ENCODE measurements at places on chromosomes 1 and 21. TPM values are rescaled to one million over a fixed set of nuclear protein-coding genes. Genes with fewer than 3 reads are reported as not detected.

The SERPINC1 gene
- 0.15 TPM for polyA plus RNA-seq

The DVL1 gene
- polyA plus RNA-seq = 29.9 TPM

The LCE1B gene
- not detected for polyA plus RNA-seq

The MAP10 gene
- 7.7 TPM for polyA plus RNA-seq

The BTG3 gene
- polyA plus RNA-seq = 53.6 TPM

The S100A9 gene
- 30.7 TPM for polyA plus RNA-seq

The EDARADD gene
- 4.8 TPM for polyA plus RNA-seq

The PGLYRP3 gene
- polyA plus RNA-seq = not detected

The BRDT gene
- polyA plus RNA-seq = 0.31 TPM

DNA sequence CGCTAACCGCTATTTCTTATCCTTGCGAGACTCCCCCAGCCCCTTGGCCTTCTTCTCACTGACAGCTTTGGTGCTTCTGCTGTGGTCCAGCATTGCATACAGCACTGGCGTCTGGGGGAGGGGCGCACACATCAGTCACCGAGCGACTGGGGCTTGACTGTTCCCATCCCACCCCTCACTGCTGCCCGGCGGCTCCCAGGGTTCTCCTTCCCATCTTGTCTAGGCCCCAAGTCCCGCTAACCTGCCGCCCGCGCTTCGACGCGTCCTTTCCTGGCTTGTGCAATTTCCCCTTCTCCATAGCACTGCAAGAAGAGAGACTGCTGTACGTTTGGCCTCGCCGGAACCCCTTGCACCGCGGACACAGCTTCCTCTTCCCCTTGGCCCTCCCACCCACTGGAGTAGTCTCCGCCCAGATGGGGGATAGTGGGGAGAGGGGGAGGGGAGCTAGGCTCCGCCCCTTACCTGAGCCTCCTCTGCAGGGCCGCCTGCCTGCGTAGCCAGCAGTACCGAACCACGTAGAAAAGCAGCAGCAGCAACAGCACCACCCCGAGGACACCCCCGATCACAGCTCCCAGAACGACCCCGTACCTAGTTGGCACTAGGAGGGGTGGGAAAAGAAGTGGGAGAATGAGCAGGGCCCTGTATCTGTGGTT, 3.8 kb downstream of the MPZ start:
- DNase-seq = peak; percentile 63

- no peak for DNase-seq
Measured at GRCh38 chr1:160115545-160116282, at the start of gene ATP1A2. Gene ATP1A2, plus strand, starts transcription at chr1:160115759. Its CDS starts 103 bp downstream, at chr1:160115862.

DNA sequence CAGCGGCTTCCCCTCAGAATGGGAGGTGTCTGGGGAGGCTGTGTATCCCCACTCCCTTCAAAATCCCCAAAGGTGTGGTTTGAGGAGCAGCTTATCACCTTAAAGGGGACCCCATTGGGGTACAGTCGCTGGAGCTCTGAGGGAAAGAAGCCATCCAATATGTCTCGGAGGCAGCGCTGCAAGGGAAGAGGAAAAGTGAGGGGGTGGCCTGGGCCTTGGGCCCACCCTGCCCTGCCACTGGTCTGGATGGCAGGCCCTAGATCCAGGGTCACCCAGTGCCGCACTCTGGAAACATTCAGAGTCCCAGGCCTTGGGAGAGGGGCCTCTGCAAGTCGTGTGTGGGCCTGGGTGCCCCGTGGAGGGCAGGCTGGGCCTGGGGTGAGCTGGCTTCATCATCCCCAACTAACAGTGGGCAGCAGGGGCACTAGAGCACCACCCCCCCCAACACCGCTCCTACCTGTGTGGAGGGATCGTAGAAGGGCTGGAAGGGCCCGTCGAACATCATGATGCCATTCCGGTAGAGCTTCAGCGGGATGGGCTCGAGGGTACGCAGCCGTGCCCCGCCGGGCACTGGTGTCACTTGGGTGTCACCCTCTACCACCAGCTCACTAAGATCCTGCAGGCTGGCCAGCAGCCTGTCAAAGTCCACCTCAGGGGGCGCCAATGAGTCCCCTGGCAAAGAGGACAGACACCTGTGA, 5.6 kb downstream of the SH3BGRL3 start:
- no peak for DNase-seq

- DNase-seq = no peak
Measured at GRCh38 chr1:22850681-22851080, 122.0 kb downstream of the LACTBL1 start.

DNA sequence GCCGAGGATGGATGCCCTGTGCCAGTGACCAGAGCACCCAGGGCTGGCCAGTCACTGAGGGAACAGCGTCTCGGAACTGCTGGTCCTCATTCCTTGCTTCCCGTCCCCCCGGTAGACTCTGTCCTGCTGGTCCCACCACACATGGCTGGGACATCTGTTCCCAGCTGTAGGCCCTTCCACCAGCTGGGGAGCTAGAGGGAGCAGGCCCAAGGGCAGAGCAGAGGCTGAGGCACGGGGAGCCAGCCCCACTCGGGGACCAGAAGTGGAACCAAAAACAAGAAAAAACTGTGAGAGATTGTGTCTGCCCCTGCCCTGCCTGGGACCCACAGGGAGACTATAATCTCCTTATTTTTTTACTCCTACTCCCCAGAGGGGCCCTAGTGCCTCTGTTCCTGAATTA, 23.8 kb downstream of the ATP8B2 start:
- DNase-seq = no peak

GRCh38 chr1:44302541-44302940, 52.5 kb downstream of the ERI3 start:
- DNase-seq = no peak

DNA sequence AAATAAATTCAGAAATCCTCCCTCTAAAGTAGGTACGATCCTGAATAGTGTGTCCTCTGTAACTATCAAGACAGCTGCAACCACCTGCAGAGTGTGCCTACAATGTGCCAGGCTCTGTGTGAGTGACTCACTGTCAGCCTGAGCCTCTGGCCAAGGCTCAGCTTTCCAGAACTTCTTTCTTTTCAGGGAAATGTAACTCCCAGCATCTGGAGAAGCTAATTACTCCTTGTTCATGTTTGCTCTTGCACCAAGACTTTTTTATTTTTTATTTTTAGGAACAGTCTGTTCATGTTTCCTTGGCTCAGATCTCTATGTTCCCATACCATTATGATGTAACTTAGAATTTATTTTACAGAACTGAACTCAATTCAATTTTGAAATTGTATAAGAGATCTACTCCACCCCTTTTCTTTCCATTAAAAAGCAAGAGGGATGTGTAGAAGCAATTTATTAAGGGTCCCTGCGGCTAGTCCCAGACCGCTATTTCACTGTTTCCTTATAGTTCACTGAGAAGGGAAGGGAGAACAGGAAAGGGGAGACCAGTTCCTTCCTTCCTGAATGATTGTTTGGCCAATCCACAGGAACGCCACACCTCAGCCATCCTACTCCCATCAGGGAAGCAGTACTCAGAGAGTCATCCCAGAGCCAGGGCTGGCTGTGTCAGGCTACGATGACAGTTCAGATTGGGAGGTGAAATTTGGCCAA, 112.4 kb upstream of the ZNF648 start:
- no peak for DNase-seq

DNA sequence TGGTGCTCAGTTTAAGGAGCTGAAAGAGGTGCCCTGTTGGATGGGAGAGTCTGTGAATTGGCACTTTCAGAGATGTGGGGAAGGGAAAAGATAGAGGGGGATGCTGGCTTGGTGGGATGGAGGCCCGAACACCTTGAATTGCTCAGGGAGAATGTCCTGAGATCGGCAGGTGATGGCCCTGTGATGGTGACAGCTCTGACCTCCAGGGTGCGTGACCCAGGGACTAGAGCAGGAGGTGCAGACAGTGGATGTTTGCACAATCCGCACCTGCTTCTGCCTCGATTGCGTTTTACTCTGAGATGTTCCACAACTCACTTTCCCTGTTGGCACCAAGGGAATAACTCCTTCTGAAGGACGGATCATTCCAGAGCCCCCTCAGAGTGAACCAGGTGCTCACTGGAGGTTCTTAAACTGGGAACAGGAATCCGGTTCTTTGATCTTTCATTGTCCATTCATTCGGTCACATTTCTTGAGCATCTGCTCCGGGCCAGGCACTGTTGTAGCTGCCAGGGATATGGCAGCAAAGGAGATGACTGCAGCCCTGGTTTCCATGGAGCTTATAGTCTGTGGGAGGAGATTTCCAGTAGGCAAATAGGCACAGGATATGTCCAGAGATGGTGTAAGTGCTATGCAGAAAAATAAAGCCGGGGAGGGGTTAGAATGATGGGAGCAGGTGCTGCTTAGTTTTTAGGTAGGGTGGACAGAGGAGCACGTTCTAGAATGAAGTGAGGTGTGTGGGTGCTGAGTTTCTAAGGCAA, 226.6 kb upstream of the TMEM51 start:
- no peak for DNase-seq

GRCh38 chr1:207978441-207978840, 67.5 kb upstream of the CD34 start:
- DNase-seq = no peak

GRCh38 chr1:204319462-204319861, 40.3 kb downstream of the PLEKHA6 start:
- DNase-seq = no peak

DNA sequence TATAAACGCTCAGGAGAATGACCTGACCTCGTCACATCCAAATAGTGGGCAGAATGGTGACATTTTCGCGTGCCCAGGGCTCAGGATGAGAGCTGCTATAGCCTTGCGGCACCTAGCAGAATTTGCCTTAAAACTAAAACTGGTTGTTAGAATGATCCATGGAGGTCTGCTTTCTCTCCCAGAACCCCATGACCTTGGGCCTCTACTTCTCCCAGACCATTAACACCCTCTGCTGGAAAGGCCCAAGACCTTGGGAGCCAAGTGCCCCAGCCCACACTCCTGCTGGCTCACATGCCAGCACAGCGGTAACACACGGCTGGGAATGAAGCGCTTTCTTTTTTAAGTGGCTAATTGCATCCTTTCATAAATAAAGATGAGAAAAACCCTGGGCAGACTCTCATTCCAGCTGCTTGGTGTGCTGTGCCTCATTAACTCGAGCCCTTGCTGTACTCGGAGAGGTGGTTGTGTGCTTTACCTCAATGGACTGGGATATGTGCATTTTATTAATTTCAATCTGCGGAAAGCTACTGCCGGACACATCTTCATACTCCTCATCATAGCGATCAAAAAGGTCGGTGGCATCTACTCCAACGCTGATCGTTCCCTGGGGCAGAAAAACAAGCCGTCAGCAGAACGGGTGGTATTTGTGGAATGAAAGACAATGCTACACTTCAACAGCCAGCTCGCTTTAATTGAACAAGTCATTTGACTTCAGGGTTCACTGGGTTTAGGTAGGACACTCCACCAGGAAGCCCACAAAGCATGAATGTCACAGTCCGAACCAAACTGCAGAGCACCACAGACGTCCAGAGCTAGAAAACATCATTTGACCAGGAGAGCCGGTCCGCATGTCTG, 29.0 kb downstream of the THAP3 start:
- DNase-seq = no peak

- no peak for DNase-seq
Measured at GRCh38 chr1:229105109-229105508, 165.8 kb upstream of the RAB4A start.
